ENCODE measurements at places on chromosomes 13 and 19.

- DNase-seq, result no peak
Measured at GRCh38 chr19:47021536-47022139, 2.0 kb downstream of the NPAS1 start.

DNA sequence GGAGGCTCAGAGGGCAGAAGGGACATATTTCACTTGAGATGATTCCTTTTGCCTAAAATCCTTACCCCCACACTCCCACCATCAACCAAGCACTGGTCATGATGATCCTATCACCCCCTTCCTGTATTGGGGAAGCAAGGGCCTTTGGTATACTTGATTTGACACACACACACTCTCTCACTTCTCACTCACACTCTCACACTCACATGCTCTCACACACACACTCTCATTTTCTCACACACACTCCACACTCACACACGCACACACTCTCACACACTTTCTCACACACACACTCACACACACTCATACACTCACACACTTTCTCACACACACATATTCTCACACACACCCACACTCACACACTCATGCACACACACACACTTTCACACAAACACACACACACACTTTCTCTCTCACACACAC lies 8.6 kb downstream of the RGCC start:
- no peak for DNase-seq

DNA sequence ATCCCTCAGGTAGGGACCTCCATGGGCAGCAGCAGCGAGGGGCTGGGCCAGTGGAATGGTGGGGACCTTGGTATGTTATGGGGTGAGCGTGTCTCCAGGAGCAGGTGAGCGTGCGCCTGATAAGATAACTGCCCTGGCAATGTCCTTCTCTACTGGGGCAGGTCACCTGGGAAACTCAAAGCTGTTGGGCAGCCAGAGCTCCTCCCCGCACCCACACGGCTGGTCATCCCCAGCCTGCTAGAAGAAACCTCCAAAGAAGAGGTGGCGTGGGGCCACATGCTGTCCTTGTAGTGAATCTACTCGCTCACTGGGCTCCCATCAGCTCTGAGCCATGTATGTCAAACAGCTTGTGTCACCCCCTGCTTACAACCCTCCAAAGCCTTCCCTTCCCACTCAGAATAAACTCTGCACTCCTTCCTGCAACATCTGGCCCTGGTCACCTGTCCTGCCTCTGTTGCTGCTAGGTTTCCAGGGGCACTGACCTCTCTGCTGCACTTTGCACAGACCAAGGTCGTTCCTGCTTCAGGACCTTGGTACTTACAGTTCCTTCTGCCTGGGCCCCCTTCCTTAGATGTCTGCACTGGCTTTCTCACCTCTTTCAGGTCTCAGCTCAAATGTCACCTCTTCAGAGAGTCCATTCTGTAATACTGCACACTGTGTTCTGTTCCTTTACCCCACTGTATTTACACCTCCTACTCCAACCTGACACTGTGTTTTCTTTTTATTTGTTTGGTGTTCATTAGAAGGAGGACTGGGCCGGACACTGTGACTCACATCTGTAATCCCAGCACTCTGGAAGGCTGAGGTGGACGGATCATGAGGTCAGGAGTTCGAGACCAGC lies 1.8 kb upstream of the ATP4A start:
- no peak for DNase-seq

DNA sequence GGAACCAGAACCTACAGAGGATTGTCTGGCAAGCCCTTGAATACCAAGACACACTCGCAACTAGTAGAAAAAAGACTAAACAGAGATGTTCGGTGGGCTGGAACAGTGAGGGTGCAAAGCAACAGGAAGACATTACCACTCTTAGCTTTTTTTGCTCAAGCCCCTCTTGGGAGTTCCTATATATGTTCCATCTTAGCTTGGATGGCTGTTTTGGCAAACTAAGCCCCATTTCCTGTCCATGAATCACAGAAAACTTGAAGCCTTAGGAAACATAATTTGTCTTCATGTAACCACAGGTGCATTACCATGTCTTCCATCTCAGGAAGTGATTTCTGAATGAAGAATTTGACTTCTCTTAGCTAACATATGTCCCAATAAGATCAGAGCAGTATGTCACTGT lies 446.3 kb downstream of the OLFM4 start:
- DNase-seq, result no peak

GRCh38 chr13:112576191-112576590 lies 11.8 kb downstream of the TUBGCP3 start:
- DNase-seq, result no peak

GRCh38 chr19:50147462-50148423 lies 15.3 kb downstream of the IZUMO2 start:
- DNase-seq, result peak; percentile 52

DNA sequence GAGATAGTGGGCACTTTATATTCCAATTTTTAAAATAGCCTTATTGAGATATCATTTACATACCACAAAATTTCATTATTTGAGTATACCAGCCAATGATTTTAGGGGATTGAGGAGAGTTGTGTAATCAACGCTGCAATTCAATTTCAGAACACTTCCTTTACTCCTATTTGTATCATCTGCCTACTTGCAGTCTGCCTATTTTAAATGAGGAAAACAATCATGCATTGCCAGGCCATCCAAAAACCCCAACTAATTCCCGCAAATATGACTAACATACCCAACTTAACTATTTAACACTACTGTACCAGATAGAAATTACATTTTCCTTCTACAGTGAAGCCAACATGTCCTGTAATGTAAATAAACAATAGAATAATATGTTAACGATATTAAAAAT lies 26.7 kb downstream of the CAB39L start:
- DNase-seq, result no peak

DNA sequence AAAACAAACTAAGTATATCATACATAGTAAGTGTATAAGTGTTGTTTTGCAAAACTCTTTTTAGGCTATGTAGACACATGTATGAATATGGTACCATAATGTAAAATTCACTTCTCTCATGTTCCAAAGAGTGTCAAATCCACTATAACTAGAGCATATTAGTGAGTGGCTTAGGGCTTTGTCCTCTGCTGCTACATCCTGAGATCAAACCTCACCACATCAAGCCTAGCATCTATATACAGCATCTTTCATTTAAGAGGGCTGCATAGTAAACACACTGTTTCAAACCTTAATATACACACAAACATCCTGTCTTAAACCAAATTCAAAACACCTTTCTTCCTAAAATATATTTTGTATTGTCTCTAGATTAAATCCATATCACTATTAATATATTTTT lies 38.7 kb downstream of the ELF1 start:
- DNase-seq, result no peak

DNA sequence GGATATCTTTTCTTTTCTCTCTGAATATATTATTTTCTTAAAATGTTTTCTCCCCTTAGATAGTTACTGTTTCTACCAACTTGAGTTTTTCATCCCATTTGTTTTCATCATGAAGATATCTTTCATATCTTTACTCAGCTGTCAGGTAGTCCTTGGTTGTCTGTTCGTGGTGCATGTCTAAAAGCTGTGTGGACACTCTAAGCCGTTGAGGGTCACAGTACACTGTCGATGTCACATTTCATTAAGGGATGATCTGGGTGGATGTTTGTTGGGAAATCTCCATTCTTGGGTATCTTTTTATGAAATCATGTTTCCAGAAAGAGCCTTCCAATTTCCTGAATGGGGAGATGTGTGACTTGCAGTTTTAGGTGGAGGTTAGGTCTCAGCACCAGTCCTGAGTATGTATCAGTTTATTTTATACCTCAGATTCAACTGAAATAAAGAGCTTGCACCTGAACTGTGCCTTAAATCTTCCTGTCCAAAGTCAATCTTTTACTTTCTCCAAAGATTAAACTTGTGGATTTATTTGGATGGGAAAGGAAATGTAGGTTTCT lies 23.2 kb downstream of the ZMYM2 start:
- DNase-seq, result no peak

GRCh38 chr19:28746478-28746877 lies 466.5 kb downstream of the UQCRFS1 start:
- DNase-seq, result no peak

DNA sequence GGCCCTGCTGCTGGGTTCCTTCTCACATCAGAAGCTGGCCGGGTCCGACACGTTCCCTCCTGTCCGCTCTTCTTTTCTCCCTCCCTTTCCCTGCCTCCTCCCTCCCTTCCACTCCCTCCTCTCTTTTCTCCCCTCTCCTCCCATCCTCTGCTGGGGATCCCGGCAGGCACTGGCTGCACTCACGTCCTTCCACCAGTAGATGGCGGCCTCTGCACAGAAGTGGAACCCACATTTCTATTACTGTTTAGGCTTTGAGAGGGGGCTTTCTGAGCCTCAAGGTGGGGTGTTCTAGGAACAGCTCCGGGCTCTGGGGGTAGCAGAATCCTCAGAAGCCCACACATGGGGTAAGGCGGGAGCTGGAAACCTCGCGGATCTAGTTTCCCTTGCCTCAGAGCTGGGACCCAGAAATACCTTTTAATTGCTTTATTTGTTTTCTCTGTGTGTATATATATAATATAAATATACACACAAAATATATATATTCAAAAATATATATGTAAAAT lies 294.2 kb downstream of the ZNF536 start:
- no peak for DNase-seq

DNA sequence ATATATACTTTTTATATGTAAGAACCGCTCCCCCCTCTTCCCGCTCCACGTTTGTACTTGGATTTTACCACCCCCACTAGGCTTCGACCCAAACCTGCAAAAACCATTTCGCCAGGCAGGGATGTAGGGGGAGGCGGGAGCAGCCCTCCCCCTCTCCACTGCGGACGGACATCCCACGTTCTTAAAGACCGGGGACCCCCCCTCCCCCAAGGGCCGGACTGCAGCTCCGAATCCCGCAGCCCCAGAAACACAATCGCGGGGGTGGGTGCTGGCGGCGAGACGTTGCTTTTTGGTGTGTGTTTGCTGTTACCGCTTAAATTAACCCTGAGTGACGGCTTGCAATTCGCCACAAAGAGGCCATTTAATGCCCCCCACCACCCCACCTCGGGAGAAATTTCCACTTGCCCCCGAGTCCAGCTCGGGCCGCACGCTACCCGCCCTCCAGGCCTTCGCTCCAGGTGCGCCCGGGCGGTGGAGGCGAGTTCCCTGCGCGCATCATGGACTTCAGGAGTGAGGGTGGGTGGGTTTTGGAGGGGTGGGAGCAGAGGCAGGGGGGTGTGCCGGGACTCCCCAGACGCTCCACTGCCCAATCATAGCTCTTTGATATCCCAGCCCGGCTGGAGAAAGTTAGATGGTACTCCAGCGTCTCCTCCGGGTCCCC lies 15.8 kb downstream of the NFIX start:
- no peak for DNase-seq

- no peak for DNase-seq
Measured at GRCh38 chr19:17436094-17436873, 12.2 kb downstream of the TMEM221 start.

DNA sequence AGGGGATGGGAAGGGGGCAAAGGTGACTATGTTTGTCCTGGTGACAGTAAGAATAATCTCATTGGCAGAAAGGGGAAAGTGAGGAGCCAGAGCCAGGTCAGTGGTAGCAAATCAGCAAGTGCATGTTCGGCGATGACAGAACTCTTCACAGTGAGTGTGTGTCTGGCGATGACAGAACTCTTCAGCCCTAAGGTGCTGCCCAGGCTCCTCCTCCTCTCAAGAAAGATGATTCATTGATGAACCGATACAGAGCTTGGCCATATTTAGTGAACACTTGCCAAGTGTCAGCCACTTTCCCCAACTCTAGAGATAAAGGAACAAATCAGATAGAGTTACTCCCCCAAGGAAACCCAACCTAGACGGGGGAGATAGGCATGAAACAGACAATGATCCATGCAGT lies 199.3 kb upstream of the UBL3 start:
- DNase-seq, result no peak

DNA sequence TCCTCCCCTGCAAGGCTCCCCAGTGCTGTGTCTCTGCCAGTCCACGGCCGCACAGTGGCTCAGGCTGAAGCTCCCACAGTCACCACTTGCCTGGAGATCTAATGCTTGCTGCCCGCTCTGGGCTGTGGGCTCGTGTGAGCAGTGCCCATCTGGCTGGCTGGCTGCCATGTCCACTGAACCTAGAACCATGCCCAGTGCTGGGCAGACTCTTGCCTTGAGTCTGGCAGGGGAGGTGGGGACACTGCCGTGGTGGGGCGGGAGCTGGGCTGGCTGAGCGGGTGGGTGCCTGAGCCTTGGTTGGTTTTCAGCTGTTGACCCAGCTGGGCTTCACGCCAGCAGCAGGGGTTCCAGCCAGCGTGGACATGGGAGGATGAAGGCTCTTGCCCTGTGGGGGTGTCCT lies 52.3 kb downstream of the CRTC1 start:
- no peak for DNase-seq

GRCh38 chr13:27607125-27607524 lies 13.2 kb downstream of the LNX2 start:
- DNase-seq, result no peak

- no peak for DNase-seq
Measured at GRCh38 chr13:50912851-50913250, 3.3 kb downstream of the RNASEH2B start.

- no peak for DNase-seq
Measured at GRCh38 chr13:29853131-29853530, 2.7 kb upstream of the UBL3 start.

DNA sequence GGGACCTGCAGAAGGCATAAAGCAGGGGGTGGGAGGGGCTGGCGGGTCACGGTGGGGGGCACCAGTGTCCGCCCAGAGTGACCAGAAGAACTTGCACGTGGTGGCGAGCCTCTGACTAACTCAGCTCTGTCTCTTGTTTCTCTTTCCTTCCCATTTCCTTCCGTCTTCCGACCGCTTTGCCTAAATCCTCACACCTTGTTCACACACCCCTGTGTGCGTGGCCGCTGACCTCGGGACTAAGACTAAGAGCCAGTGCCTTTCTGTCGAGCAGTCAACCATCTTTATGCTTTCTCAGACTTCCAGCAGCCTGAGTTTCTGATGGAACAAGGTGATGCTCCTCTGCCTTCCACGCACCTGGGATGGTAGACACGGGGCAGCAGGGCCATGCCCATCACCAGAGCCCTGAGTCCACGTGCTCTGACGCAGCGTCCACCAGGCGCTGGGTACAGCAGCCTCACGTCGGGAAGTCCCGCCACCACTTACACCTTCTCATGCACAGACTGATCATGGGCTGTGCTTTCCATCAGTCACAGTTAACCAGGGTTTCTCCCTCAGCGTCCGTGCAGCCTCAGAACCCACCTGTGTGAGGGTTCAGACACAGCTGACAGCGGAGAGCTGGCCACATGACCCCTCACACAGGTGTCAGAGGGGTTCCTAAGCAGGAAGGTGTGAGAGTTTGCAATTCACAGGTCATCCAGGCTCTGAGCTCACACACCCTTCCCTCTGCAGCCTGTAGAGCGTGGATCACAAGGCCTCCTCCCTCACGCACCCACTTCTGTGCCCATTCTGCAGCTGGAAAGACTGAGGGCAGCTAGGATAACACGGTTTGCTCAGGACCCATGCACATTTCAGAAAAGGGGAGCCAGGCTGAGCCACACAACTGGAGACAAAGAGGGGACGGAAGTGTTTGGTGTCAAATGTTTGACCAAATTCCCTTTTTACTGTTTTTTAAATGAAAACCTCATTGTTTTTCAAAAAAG lies 90.7 kb upstream of the MCF2L start:
- DNase-seq, result no peak

- no peak for DNase-seq
Measured at GRCh38 chr13:74280795-74281490, 146.7 kb upstream of the KLF12 start.
